GM19239 (cell line): ENCODE measurements at places on chromosomes 5 and 9.
A peak's percentile ranks its signal among the peaks of the same experiment; 100 is the strongest.

GRCh38 chr9:121300283-121301119 is 32.5 kb downstream of the GSN start:
- no peak for DNase-seq

DNA sequence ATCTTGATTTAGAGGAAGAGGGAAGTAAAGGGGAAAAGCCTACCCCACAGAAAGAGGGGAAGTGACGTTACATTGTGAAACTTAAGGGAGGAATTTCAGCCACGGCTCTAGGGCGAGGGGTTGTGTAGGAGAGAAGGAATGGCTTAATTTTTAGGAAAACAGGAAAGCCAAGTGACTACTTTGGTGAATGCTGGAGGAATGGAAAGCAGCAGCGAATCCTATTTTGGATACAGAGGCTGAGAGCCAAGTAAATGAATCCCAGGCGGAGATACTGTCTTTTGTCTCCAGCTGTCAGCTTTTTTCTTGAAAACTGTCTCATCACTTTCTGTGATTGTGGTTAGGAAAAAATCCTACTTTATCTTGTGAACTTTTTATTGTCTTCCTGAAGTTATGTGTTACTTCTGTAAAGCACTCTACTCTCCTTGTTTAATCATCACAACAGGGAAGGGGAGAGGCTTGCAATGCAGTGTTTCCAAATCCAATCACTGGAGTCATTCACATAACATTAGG is 188.4 kb downstream of the TSSK1B start:
- no peak for DNase-seq

DNA sequence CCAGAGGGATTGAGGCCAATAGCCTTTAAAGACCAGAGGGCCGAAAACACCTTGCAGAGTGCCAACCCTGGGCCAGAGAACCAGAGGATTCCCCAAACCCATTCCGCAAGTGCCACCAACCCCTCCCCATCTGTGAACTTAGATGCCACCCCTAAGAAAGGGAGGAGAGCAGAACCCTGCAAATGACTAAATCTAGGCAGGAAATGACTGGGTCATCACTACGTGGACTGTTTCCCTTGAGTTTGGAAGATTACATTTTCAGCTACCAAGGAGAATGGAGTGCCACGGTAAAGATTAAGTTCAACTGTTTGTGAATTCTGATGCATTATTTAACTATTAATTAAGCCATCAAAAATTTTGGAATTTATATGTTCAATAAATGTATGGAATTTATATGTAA is 142.8 kb downstream of the ENC1 start:
- DNase-seq: no peak

GRCh38 chr5:121693864-121694263 is 157.8 kb upstream of the FTMT start:
- no peak for DNase-seq

GRCh38 chr5:34918025-34918424 is 2.5 kb downstream of the BRIX1 start:
- DNase-seq: no peak

- DNase-seq: no peak
Observed at GRCh38 chr5:107153283-107153682, 517.5 kb downstream of the EFNA5 start.

- no peak for DNase-seq
Observed at GRCh38 chr9:108191065-108191464, 664.7 kb downstream of the ACTL7B start.

- no peak for DNase-seq
Observed at GRCh38 chr9:90958328-90958727, 156.7 kb downstream of the SYK start.

DNA sequence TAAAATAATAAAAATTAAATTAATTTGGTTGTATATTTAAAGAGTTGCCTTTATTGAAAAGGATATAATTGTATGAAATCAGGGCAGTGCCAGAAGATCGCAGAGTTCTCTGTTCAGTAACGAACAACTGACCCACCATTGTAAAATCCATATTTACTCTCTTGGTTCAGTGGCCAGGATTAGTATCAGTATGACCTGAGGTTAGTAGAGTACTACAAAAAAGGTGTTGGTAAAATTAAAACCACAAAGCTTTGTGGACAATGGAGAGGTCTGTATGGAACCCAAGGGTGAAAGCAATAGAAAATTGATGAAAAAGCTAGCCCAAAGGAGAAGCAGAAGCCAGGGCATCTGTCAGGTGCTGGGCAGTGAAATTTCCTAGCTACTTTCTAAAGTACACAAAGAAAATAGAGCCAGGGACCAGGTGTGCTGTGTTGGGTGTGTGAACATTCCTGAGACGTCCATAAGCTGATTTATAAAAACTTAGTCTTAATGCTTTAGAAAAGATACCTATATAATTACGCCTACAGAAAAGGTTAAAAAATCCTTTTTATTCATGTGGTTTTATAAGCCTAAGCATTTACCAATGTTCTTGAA is 159.5 kb downstream of the AOPEP start:
- DNase-seq: no peak

DNA sequence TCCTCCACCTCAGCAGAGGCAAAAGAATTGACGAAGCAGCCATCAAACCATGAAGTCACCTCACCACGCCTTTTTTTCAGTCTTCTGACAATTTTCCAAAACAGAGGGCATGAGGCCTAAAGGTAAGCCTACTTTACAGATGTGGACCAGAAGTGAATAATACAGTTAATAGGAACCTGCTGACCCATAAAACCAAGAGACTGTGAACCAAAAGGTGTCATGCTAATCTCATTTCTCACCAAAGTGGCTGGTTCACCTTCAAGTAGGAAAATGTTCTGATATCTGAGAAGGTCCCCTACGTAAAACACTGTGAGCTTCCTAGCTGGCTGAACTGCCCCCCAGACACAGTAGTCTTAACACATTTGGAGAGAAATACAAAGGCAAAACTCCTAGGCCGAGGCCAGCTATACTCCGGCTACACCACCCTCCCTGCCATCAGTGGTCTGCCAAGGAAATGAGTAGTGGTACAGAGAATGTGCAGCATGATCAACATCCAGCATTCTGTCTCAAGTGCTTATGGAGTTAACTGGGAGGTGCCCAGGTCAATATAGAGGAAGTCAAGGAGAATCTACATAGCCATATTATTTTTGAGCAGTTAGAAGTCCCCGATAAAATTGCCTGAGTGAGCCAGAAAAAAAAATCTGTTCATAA is 19.3 kb upstream of the F2RL2 start:
- no peak for DNase-seq

- DNase-seq: no peak
Observed at GRCh38 chr9:114216976-114217375, 61.6 kb downstream of the COL27A1 start.

DNA sequence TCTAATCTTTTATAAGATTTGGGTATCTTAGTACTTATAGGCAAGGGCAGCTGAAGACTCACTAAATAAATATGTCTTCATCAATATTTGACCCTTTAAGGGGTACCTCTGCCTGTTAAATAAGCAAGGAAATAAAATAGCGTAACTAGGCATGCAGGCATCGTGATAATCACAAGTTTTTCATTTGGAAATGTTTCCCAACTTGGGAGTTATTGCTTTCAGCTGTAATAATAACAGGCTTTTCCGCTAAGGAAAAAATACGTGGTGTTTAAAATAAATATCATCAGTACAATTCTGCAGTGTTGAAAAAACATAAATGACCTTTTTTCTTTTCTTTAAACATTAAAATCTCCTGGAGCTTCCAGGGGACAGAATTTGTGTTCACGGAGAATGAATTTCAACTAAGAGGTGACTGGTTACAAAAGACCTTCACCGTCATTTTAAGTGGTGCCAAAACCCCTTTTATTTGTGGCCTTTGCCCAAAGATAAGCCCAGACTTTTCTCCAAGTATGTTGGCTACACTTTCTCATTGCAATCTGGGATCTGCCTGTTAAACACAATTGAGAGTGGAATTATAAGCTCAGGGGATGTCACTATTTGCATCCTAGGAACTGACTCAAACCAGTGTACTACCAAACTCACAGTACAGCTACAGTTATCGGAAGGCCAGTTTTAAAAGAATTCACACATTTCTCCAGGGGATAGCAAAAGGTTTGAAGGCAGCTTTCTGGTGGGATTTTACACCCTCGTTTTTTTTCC is 218.6 kb downstream of the FBXL7 start:
- DNase-seq: no peak

- no peak for DNase-seq
Observed at GRCh38 chr9:109286571-109286977, 34.3 kb downstream of the EPB41L4B start.

- DNase-seq: no peak
Observed at GRCh38 chr9:131276891-131277286, 579 bp upstream of the FAM78A start.

DNA sequence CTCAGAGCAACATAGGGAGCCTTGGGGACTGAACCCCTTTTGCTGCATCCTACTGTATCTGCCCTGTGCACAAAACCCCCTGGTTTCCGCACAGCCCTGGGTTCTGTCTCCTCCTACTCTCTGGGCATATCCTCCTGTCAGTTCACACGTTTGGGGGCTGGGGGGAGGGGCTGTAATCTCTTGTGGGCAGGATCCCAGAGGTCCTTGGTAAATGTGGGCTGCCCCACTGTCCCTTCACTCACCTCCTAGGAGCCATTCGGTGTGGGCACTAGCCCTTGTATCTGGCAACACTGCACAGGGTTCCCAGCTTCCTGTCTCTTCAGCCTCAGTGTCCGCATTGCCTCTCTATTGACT is 271.8 kb upstream of the DMAC1 start:
- no peak for DNase-seq

- no peak for DNase-seq
Observed at GRCh38 chr5:103461243-103461642, 101.3 kb downstream of the NUDT12 start.

DNA sequence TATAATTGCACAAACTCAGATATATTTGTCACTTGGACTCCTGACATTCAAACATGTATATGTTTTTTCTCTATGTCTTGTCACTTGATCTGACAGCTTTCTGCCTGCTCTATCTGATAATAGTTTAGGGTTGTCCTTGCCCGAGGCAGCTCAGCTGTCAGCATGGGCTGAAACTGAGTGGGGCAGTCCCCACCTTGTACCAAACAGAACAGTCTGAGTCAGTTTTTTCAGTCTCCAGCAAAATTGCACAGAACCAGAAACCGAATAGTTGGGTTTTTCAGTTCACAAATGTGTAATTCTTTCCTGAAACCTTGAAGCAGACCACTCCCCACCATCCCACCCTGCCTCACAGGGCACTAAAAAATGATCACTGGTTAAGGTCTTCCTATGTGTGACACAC is 9.5 kb upstream of the HAND1 start:
- peak; percentile 52 for DNase-seq
